ENCODE measurements at places on chromosomes 5 and 9.

DNA sequence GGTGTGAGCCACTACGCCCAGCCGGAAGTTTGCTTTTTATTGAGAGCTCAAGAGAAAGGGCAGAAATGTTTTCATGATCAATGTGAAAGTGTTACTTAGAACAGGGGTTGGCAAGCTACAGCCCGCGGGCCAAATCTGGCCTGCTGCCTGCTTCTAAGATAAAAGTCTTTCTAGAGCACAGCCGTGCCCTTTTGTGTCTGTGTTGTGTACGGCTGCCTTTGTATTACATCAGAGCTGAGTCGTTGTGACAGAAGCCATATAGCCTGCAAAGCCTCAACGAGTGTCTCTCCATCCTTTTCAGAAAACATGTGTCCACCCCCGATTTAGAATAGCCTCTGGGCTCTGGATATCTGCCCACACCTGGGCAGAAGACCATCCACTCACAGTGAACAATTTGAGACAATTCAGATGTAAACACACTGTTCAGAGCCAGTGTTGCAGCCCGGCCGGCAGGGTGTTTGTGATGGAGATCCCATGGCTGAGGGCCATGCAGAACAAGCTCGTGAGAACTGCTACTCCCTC is 28.8 kb downstream of the AK8 start:
- DNase-seq, result no peak

DNA sequence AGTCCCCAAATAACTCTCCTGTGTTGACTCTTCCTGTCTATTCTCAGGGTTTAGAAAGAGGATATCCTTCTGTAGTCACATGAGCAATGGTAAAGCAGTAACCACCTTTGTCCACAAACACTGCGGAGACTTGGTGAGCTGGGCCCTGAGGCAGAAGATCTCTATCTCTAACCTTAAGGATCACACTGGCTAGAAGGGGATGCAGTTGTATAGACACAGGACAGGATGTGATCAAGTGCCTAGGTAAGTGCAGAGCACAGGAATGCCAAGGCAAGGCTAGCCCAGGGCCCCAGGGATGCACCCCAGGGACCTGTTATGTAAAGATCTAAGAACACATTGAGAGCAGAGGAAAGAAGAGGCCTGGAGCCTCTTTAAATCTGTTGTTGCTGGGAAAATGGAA is 610.5 kb downstream of the IRX1 start:
- no peak for DNase-seq

DNA sequence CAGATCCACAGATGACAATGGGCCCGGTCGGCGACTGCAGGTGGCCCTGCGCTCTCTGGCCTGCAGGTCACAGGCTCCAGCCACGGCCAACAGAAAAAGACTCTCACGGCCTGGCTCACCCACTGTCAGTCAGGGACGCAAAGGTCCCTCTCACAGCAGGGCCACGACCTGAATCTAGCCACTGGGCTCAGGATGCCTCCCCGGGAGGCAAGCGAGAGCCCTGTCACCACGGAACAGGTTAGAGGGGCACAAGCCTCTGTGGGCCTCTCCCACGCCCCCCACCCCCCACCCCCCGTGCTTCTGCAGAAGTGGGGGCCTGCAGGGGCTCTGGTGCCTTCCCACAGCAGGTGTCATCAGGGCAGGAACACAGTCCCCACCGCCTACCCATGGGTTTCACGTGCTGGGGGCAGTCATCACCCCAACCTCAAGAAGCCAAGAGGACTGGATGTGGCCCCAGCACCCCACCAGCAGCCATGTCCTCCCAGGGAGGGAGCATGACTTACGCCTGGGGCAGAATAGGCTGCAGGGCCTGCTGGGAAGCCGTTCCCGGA is 17.3 kb upstream of the EGFL7 start:
- DNase-seq, result no peak

- DNase-seq, result no peak
These were observed 14.1 kb upstream of the ELL2 start for GRCh38 chr5:95975703-95976102.

- DNase-seq, result no peak
These were observed 90.5 kb downstream of the ANKH start for GRCh38 chr5:14781106-14781505.

- peak; percentile 37 for DNase-seq
These were observed 215.0 kb downstream of the CNTLN start for GRCh38 chr9:17349831-17350230.

GRCh38 chr9:99055384-99055783 is 49.5 kb upstream of the TGFBR1 start:
- no peak for DNase-seq

DNA sequence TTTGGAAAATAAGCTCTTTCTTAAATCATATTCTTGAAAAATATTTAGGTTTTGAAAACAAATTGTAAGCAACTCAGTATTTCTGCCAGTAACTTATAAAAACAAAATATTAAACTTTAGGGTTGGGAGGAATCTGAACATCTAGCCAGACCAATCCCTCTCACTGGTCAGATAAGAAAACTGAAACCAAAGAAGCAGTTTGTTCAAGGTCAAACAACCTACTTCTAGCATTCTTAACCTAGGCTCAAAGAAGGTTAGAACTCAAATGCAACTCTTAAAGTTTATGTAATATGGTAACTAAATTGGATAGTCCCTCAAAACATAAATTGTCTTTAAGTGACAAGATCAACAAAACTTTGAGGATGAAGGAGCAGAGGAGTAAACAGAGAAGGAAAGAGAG is 374.9 kb upstream of the TNC start:
- no peak for DNase-seq

DNA sequence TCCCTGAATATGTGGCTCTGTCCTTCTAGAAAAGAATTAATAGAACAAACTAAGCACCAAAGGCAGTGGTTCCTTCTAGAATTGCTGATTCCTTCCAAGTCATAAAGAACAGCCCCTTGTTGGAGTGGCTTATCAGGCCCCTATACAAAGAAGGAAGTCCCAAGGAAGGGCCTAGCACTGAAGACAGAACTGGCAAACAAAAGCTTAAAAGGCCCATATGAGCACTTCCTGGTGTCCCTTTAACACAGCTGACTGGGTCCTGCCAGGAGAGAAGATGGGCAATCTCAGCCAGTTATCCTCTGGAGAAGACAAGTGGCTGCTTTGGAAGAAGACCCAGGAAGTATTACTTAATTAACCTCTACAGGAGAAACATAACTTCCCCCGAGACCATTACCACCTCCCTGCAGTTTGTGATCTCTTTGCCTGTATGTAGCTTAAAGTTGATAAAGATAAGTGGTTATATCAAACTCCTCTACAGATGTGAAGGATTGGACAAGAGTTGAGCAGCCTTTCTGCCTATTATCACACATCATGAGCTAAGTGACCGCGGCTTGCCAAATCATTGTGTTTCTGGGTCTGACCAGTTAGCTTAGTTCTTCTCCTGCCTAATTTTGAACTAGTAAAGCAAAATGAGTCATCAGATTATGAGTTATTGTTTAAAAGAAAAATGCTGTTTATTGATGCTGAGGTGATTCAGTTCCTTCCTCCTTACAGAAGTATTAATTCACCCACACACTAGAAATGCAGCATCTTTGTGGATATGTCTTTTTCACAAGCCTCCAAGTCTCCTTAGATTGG is 13.3 kb upstream of the STING1 start:
- peak; percentile 90 for DNase-seq

GRCh38 chr5:72187388-72188075 is 80.3 kb downstream of the MAP1B start:
- DNase-seq, result no peak

GRCh38 chr9:82761027-82761426 is 301.9 kb downstream of the RASEF start:
- no peak for DNase-seq

GRCh38 chr9:93865245-93865644 is 89.9 kb downstream of the BARX1 start:
- no peak for DNase-seq

- no peak for DNase-seq
These were observed 8.9 kb upstream of the SPATA31E1 start for GRCh38 chr9:87873607-87874303.

DNA sequence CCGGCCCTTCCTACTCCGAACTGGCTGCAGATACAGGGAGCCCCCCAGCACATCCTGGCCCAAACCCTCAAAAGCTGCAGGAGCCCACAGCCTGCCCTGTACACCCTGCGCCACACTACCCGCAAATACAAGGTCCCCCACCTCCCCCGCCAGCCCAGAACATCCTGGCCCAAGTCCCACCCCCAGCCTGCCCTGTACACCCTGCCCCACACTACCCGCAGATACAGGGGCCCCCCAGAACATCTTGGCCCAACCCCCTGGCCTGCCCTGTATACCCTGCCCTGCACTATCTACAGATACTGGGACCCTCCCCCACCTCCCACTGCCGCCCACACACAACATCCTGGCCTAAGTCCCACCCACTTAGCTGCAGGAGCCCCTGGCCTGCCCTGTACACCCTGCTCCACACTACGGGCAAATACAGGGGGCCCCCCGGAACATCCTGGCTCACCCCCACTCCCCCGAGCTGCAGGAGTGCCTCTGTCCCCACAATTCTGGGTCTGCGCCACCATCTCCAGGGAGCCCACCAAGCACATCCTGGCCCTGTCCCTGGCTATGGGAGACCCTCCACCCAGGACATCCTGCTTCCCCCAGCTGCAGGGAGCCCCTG is 8.3 kb downstream of the LPCAT1 start:
- no peak for DNase-seq

- DNase-seq, result no peak
These were observed 101.4 kb upstream of the SLC1A3 start for GRCh38 chr5:36505021-36505420.
